ENCODE measurements at places on chromosomes 7 and 10. TPM values are rescaled to one million over a fixed set of nuclear protein-coding genes. Genes with fewer than 3 reads are reported as not detected.

Gene GNGT1
- 0.68 TPM for total RNA-seq

GRCh38 chr7:132872034-132872433 is 209.9 kb downstream of the CHCHD3 start:
- H3K27me3 ChIP-seq = no peaks in the 10 kb centered on the region
- H3K4me1 ChIP-seq = no peaks in the 10 kb centered on the region
- no peak overlapping the region for H3K27ac ChIP-seq
- H3K36me3 ChIP-seq = no peaks in the 10 kb centered on the region
- no peak overlapping the region for H3K4me3 ChIP-seq

DNA sequence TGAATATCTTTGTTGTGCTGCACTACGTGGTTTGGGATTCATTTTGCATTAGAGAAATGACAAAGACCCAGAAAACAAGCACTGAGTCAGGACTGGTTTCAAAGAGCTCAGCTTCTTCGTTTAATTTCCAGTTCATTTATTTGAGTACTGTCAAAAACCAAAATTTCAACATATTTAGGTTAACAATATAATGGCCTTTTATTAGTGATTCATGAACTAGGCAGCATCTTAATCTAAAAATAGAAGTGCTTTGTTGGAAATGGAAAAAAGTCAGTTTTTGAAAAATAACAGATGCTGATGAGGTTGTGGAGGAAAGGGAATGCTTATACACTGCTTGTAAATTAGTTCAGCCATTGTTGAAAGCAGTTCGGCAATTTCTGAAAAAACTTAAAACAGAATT is 856.4 kb downstream of the LRMDA start:
- H3K4me3 ChIP-seq = no peak overlapping the region
- no peak overlapping the region for H3K27ac ChIP-seq
- H3K27me3 ChIP-seq = no peaks in the 10 kb centered on the region
- peaks cover under 1% of the 10 kb centered on the region for H3K4me1 ChIP-seq
- DNase-seq = no peak

Gene BHLHA15
- total RNA-seq = 0.54 TPM

Gene NKX1-2
- not detected for total RNA-seq

- no peaks in the 10 kb centered on the region for H3K36me3 ChIP-seq
- no peak overlapping the region for H3K4me3 ChIP-seq
- no peak for DNase-seq
- no peaks in the 10 kb centered on the region for H3K4me1 ChIP-seq
These were observed 38.0 kb downstream of the ADD3 start for GRCh38 chr10:110045772-110046171.

- no peak overlapping the region for H3K4me3 ChIP-seq
- H3K27me3 ChIP-seq = no peaks in the 10 kb centered on the region
- H3K36me3 ChIP-seq = no peaks in the 10 kb centered on the region
- no peaks in the 10 kb centered on the region for H3K4me1 ChIP-seq
- DNase-seq = no peak
- no peak overlapping the region for H3K27ac ChIP-seq
These were observed 137.2 kb downstream of the GRID1 start for GRCh38 chr10:86229376-86229775.

GRCh38 chr10:70775679-70776454 is 9.3 kb downstream of the TBATA start:
- no peak overlapping the region for H3K27ac ChIP-seq
- no peaks in the 10 kb centered on the region for H3K4me1 ChIP-seq
- DNase-seq = no peak
- H3K36me3 ChIP-seq = no peaks in the 10 kb centered on the region
- H3K27me3 ChIP-seq = no peaks in the 10 kb centered on the region

DNA sequence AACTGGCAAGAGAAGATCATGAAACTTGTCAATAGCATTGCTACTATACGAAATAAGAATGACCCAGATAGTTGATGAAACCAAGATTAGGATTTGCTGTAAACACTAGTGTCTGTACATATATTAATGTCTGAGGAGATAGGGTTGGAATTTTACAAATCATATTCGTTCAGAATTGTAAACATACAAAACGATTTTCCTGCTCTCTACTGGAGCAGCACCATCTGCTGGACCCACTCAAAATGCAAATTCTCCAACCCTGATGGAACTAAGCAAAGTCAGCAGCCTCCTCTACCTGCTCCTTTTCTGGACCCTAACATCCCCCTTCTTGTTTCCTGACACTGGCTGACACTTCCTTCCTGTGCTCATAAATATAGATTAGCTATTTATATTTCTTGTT is 29.4 kb upstream of the SGMS1 start:
- no peaks in the 10 kb centered on the region for H3K27me3 ChIP-seq
- no peak overlapping the region for H3K27ac ChIP-seq
- no peak for DNase-seq
- no peaks in the 10 kb centered on the region for H3K4me1 ChIP-seq
- no peak overlapping the region for H3K4me3 ChIP-seq
- no peaks in the 10 kb centered on the region for H3K36me3 ChIP-seq

- no peaks in the 10 kb centered on the region for H3K36me3 ChIP-seq
- H3K27me3 ChIP-seq = no peaks in the 10 kb centered on the region
- H3K27ac ChIP-seq = no peak overlapping the region
These were observed 11.1 kb upstream of the TARP start for GRCh38 chr7:38284553-38284952.

DNA sequence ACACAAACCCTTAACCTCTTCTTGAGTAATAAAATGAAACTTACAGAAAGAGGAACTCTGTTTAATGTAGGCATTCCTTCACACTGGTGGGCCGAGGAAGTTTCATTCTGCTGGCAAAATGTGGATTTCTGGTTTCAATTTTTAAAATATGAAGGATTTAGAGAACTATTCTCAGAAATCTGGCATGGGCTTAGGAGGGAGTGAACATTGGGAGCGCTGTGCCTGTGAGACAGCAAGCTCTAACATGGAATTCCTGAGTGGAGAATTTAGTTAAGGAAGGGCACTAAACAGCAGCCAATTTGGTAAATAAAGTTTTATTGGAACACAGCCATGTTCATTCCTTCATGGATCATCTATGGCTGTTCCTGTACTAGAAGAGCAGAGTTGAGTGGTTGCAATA is 751.8 kb upstream of the IGFBP3 start:
- H3K36me3 ChIP-seq = no peaks in the 10 kb centered on the region
- no peak for DNase-seq
- H3K4me3 ChIP-seq = no peak overlapping the region
- H3K27me3 ChIP-seq = no peaks in the 10 kb centered on the region
- no peaks in the 10 kb centered on the region for H3K4me1 ChIP-seq
- no peak overlapping the region for H3K27ac ChIP-seq

Measured in ovary (tissue), 10 donors.